ENCODE measurements at places on chromosomes 11 and 22.

GRCh38 chr11:15118431-15118830, 3.7 kb downstream of the INSC start:
- no peak for DNase-seq

GRCh38 chr11:96074551-96075310, 150.8 kb upstream of the MTMR2 start:
- no peak for DNase-seq

- DNase-seq, result no peak
Measured at GRCh38 chr11:19967787-19968186, 192.5 kb downstream of the DBX1 start.

GRCh38 chr11:121606354-121606753, 153.6 kb upstream of the SORL1-AS1 start:
- DNase-seq, result no peak

- no peak for DNase-seq
Measured at GRCh38 chr11:3840004-3840869, 522 bp downstream of the RHOG start.
